ENCODE measurements at places on chromosomes 5 and 9.

GRCh38 chr9:131769361-131769760 lies 29.5 kb upstream of the RAPGEF1 start:
- DNase-seq, result no peak

DNA sequence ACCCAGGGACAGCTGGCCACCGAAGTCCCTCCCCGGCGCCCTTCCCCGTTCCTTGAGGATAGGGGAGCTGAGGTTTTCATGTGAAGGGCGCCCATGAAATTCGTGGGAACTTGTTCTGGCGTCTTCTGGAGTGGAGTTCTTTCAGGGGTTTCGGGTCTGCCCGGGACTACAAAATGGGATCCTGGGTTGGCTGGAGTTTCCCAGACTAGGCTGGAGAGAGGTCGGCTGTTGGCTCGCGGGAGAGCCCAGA lies 3.6 kb upstream of the RGMB start:
- DNase-seq, result no peak

GRCh38 chr9:78577156-78577906 lies 280.4 kb downstream of the PSAT1 start:
- DNase-seq, result no peak

DNA sequence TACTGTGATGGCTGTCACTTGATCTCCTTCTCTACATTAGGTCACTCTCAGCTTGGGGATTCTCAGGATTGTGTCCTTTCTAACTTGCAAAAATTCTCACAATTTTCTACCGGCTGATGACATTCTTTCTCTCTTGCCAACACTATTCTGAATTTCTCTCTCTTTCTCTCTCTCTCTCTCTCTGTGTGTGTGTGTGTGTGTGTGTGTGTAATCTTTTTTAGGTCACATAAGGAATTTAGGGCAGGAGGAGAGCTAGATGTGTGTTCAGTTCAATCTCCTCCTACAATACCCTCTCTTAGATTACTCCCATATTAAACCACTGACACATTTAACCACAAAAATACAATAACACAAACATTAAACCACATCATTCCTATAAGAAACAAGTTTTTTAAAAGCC lies 242.3 kb upstream of the NREP start:
- no peak for DNase-seq

- DNase-seq, result no peak
These were observed 101.8 kb upstream of the LARP1 start for GRCh38 chr5:154653418-154653763.

- DNase-seq, result no peak
These were observed 7.6 kb upstream of the GBGT1 start for GRCh38 chr9:133171161-133171961.

GRCh38 chr5:20678814-20679298 lies 690.9 kb upstream of the CDH18 start:
- peak; percentile 86 for DNase-seq

GRCh38 chr9:97640325-97640724 lies 6.7 kb downstream of the NCBP1 start:
- no peak for DNase-seq

- no peak for DNase-seq
These were observed 294.8 kb downstream of the PRELID2 start for GRCh38 chr5:145540375-145540774.
